ENCODE measurements at places on chromosomes 12 and 14. TPM values are rescaled to one million over a fixed set of nuclear protein-coding genes. Genes with fewer than 3 reads are reported as not detected.

ASPG gene
- total RNA-seq, result 0.50 TPM

DNA sequence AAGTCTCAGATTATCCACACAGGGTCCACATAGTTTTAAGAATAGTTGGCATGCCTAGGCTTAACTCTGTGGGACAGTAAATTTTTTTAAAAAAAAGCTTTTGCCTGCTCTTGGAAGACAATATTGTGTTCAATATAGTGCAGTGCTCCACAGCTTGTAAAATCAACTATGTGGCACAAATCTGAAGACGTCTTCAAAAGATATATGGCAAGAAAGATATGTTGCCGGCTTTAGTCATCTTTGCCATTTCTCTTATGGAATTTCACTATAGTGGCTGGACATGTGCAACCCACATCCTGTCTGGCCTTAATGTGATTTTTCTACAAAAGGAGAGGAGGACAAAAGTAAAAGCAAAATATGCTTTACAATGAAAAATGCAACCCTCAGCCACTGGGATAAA lies 90.5 kb downstream of the MGST1 start:
- DNase-seq, result no peak

DNA sequence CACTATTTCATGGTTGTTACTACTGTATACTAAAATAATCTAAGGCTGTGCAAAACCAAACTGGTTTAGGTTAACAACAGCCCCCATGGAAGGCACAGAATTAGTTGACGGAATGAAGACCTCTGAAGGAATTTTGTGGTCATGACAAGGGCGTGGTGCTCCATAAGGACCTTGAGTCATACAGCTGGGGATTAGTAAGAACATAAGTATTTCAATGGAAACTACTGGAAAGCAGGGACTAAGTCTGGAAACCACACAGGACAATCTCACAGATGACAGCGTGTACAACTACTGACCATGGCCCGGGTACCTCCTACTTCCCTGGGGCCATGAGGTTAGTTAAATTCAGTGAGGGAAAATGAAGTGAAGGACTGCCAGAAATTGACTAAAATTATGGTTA lies 98.5 kb upstream of the PLEKHA5 start:
- DNase-seq, result peak; percentile 33

CLMN gene
- 9.0 TPM for total RNA-seq

DNA sequence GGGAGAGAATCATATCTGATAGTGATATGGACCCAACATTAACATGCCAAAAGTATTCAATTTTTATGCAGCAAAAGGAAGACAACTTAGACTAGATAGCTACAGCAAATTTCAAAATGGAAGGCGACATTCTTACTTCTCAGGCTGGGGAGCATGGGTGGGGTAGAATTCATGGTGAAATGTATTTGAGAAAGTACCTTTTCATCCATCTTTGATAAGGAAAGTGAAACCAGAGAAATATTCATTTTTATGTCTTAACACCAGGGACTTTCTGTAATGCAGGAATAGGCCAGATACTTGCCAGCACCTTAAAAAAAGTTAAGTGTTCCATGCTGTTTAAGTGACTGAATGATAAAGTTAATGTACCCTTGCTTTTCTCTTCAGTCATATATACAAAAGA lies 13.4 kb downstream of the BTG1 start:
- no peak for DNase-seq

- DNase-seq, result no peak
Observed at GRCh38 chr14:76958020-76958979, 70.2 kb downstream of the IRF2BPL start.

DNA sequence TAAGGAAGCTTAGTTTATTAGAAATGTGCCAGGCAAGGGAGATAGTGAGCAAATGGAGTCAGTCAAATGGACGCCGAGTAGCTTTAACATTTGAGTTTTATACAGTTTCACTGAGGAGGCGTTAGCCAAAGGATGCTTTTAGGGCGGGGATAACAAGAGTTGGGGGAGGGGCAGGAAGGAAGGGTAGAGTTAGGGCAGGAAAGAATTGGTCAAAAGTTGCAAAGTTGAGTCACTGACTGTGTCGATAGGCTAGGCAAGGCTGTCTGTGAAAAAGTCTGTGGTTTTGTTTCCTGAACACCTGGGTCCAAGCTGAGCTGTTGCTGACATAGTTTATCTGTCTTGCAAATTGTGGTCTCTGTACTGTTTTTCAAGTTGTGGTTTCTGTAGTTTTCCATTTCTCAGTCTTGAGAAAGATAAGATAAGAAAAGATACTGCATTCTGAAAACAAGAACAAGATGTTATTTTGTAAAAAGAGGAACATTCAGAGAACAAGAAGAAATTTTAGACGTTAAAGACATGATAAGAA lies 62.6 kb upstream of the RESF1 start:
- DNase-seq, result no peak

C14orf180 gene
- not detected for total RNA-seq

Measured in NCI-H460 (cell line).